ENCODE measurements at places on chromosomes 16 and 17. TPM values are rescaled to one million over a fixed set of nuclear protein-coding genes. Genes with fewer than 3 reads are reported as not detected.

Gene TP53TG3F
- total RNA-seq: not detected

Gene TBX2
- total RNA-seq: 0.14 TPM

DNA sequence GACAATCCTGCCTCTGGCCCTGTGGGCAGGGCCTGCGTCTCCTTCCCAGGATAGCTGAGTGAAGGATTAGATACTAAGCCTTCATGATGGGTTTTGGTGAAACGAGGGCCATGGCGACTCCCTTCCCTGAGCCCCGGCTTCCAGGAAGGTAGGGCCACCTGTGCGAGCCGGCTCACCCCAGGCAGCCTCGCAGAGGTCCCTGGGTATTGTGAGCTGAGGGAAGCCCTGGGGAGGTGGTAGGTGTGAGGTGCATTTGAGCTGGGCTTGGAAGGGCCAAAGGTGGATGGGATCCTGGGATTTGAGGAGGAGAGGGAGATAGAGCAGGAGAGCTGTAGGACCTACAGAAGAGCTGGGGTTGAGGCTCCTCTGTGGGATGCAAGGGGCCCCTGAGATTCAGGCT lies 6.5 kb upstream of the P2RX1 start:
- peaks cover 3% of the 10 kb centered on the region for H3K4me1 ChIP-seq
- no peak overlapping the region for H3K27ac ChIP-seq
- no peaks in the 10 kb centered on the region for H3K27me3 ChIP-seq
- no peak overlapping the region for H3K4me3 ChIP-seq

GRCh38 chr17:80883831-80884735 lies 107.6 kb upstream of the CHMP6 start:
- no peak overlapping the region for H3K27ac ChIP-seq
- peaks cover 29% of the 10 kb centered on the region for H3K4me1 ChIP-seq
- H3K4me3 ChIP-seq: no peak overlapping the region
- H3K36me3 ChIP-seq: peaks cover 80% of the 10 kb centered on the region
- no peak for DNase-seq
- H3K27me3 ChIP-seq: no peaks in the 10 kb centered on the region

DNA sequence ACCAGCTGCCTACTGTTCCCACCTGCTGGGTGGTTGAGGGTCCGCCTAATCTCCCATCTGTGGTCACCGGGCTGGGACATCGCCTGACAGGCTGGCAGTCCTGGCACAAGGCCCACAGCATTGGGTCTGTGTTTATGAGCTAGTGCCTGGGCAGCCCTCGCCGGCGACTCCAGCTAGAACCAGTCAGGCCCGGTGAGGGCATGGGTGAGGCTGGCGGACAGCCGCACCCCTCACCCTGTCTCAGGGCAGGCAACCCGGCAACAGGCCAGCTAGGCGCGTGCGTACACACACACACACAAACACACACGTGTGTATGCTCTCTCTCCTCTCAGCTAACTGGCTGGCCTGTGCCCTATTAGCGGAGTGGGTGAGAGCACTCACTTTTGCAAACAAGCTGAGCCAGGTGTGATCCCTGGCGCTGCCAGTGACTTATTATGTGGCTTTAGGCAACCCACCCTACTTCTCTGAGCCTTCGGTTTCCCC lies 10.4 kb downstream of the HSD11B2 start:
- no peaks in the 10 kb centered on the region for H3K4me1 ChIP-seq
- no peaks in the 10 kb centered on the region for H3K27me3 ChIP-seq
- no peak overlapping the region for H3K27ac ChIP-seq
- H3K36me3 ChIP-seq: peaks cover 9% of the 10 kb centered on the region
- DNase-seq: no peak

All from activated T-helper 2 cell treated with anti-CD3 and anti-CD28 coated beads, Interferon-gamma antibody, Interleukin-2, Interleukin-4, amounts not matched to agents 10 μg/mL and 5 μg/mL and 100 μg/mL, durations not matched to agents 14 hours and 24 hours and 36 hours (primary cell).